ENCODE measurements at places on chromosomes 12 and 14.

DNA sequence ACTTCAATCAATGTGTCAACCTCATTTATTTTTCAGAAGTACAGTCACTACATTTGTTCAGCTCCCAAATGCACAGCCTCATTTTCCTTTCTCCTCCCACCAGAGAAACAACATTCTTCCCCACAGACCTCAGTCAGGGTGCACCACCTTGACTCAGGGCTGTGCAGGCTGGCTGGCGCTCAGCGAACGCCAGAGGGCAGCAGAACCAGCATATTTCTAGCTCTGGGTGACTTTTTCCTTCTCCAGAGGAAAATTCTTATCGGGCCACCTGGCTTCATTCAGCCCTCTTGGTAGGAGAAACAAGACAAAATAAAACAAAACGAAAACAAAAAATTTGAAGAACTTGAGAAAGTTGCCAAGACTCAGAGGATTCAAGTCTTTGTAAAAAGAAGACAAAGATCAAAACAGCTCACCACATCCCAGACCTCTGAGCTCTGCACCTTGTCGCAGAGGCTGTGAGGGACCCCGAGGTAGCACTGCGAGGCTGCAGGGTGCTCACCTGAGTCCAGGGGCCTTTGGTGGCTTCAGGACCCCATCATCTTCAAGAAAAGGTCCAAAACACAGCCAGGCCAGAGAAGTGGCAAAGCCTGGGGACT is 33.7 kb downstream of the PAH start:
- peak; percentile 63 for DNase-seq

DNA sequence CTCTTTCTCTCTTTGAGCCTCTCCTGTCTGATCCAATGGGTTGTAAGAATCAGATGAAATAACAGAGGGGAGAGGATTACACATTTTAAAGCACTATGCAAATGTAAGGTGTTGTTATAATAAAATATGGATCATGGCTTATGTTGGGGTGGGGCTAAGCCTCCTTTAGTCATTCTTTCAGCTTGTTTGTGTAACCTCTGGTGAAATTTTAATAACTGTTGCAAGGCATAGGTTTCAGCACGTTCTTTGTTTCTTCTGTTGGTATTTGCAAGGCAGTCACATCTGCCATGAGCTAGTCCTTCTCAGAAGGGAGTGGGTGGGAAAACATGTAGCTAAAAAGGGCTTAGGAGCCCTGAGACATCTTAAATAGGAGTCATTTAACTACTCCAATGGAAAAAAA is 74.8 kb upstream of the FRMD6 start:
- no peak for DNase-seq

DNA sequence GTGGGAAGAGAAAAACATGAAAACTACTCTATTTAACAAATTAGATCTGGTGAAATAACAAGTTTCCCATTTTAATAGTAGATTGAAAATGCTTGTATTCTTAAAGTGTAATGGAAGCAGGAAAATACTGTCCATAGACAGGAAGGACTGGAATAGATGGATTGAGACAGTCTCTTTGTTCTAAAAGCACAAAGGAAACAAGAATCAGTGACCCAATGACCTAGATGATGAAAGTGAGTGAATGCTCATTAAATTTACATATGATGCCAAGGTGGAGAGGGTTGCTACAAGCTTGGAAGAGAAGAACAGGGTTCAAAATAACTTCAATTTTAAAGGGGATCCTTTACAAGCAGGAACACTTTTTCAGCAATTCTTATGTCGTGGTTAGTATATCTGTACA is 233.1 kb downstream of the TRHDE start:
- DNase-seq, result no peak

DNA sequence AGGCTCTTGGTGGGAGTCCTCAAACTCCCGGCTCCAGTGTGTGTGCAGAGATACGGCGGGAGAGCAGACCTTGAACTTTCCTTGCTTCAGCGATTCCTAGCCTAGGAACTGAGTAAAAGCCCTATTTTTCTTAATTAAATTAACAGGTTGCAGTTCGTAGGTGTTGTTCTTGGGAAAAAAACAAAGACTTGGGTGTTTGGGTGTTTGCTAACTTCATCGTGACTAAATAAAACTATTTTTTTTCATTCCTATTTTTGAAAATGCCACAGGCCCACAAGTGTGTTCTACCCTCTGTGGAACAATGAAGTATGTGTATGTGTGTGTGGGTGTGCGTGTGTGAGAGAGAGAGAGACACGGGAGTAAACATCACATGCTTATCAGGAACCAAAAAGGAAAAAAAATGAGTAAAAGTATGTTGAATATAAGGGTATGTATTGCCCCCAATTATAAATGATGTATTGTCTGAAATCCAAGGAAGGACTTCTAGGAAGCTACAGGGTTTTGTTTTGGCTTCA is 651 bp downstream of the TMEM117 start:
- DNase-seq, result no peak

GRCh38 chr14:94081386-94081820 is 293 bp downstream of the IFI27L1 start:
- no peak for DNase-seq

DNA sequence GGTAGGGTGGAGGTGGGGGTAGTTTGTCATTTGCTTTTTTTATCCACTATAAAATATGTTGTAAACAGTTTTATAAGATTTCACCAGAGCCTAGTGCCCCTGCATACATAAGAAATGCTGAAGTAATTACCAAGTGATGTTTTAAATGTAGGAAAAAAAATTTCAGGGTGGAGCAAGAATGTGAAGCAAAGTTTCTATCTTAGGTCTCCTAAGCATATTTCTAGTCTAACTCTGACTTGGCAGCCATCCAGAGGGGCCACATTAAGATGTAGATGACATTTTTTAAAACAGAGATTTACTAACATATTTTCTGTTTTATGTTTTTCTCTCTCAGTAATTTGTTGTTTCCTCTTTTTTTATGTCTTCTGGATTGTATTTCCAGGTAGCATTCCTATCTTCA is 15.8 kb upstream of the KRAS start:
- no peak for DNase-seq

DNA sequence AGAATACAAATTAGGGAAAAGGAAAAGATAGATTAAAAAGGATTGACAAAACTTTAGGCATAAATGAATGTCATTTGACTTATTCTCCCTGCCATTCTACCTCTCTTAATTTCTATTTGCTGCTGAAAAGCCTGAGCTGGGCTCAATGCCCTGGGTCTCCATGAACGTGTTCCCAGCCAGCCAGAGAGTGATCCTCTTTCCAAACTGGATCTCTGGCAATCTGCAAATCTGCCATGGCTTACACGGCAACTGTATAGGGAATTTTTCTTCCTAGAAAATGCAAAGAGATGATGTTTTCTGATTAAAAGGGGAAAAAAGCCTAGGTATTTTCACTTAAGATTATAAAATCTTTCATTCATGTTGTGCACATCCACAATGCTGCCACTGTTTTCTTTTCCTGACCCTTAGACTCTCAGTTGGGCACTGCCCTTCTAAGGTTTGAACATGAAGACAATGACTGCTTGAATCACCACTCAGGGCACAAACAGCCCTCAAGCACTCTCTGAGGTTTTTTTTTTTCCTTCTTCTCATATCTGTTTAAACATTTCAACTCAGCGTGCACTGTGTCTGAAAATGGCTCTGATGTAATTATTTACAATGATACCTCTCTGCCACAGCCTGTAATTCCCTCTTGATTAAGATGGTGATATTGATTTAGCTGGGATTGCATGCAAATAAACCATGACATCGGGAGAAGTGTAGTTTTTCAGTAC is 60.3 kb downstream of the DACT1 start:
- no peak for DNase-seq

GRCh38 chr12:122964439-122965257 is 1.6 kb downstream of the ABCB9 start:
- DNase-seq, result no peak

Data from left ventricle myocardium superior (tissue), 1 donor.